PC-3 (cell line): ENCODE measurements at places on chromosomes 16 and 17. TPM values are rescaled to one million over a fixed set of nuclear protein-coding genes. Genes with fewer than 3 reads are reported as not detected.

DNA sequence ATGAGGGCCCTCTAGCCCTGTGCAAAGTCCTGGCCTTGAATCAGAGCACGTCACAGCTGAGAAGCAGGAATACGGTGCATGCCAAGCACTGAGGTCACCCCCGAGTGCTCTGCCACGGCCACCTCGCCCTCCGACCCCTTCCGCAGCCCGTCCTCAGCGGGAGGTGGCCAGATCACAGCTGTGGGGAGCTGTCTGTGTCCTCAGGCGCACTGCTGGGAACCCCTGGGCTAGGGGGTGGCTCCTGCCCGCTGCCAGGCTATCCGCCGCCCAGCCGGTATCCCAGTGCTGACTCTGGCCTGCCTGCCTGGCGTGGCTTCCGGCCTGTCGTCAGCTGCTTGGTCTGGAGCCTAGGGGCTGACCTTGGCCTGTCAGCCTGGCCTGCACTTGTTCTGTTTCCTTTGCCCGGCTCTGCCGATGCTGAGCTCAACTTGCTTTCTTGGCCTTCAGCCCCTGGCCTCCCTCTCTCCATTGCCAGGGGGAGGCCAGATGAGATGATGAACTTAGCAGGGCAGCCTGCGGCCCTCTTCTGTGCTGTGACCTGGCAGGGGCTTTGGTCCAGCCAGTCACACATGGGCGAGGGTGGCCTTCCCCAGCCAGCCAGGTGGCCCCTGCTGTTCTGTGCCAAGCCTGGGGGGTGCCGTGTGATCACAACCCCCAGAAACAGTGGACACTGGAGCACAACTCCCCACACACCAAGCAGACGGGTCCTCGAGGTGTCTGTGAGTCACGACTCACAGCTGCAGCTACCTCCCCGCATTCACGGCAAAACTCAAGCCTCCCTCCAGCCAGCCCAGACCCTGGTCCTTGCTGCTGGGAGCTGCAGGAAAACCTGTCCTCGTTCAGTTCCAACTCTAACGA, 77.3 kb downstream of the ZDHHC7 start:
- no peak overlapping the region for H3K4me3 ChIP-seq
- H3K36me3 ChIP-seq, result no peaks in the 10 kb centered on the region
- peaks cover 3% of the 10 kb centered on the region for H3K4me1 ChIP-seq
- no peak for DNase-seq
- no peak overlapping the region for H3K27ac ChIP-seq

Gene CTRL
- 0.98 and 1.6 TPM in 2 replicates for total RNA-seq

- peak overlapping the region; percentile 45 for H3K27ac ChIP-seq
- no peaks in the 10 kb centered on the region for H3K36me3 ChIP-seq
- peaks cover 36% of the 10 kb centered on the region for H3K4me1 ChIP-seq
- H3K4me3 ChIP-seq, result no peak overlapping the region
These were observed 262.7 kb upstream of the KCNJ16 start for GRCh38 chr17:69812240-69812837.

- H3K4me3 ChIP-seq, result no peak overlapping the region
- H3K27ac ChIP-seq, result no peak overlapping the region
- H3K36me3 ChIP-seq, result no peaks in the 10 kb centered on the region
- H3K4me1 ChIP-seq, result peaks cover 10% of the 10 kb centered on the region; the same call in 1 of the 2 replicates
These were observed 17.4 kb upstream of the NOS2 start for GRCh38 chr17:27817731-27818130.

Gene ZNF597
- not detected in 2 replicates for total RNA-seq

Gene NPIPB2
- 2.4 and 2.8 TPM in 2 replicates for total RNA-seq
